ENCODE measurements at places on chromosomes 3 and 15. TPM values are rescaled to one million over a fixed set of nuclear protein-coding genes. Genes with fewer than 3 reads are reported as not detected.

DNA sequence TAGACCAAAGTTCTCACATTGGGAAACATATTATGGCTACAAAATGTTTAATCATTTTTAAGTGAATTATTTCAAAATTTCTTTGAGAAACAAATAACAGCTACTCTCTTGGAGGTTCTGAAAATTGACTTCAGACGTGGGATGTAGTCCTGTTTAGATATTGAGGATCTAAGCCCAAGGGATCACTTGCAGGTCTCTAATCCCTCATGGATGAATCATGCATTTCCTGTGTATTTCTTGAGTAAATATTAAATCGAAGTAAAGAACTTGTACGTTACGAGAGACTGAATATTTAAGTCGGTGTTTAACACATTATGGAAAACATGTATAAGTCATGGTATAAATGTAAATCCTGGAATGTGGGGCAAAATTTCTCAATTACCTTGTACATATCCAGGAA is 119.8 kb downstream of the EPHA3 start:
- DNase-seq: no peak

DNA sequence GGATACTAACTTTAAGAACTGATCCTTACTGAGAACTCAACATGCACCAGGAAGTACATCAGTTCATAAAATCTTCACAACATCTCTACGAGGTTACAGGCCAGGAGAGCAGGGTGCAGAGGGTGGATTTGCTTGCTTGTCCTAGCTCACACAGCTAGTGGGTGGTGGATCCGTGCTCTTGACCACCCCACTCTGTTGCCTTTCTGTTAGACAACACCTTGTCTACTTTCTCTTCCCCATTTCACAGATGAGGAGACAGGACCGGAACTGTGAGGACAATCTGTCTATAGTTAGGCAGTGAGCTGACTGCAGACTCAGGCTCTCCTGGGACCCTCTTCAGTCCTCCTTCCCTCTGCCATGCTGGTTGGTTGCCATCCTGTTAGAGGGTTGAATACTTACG is 221.7 kb upstream of the TLE3 start:
- no peak for DNase-seq

DNA sequence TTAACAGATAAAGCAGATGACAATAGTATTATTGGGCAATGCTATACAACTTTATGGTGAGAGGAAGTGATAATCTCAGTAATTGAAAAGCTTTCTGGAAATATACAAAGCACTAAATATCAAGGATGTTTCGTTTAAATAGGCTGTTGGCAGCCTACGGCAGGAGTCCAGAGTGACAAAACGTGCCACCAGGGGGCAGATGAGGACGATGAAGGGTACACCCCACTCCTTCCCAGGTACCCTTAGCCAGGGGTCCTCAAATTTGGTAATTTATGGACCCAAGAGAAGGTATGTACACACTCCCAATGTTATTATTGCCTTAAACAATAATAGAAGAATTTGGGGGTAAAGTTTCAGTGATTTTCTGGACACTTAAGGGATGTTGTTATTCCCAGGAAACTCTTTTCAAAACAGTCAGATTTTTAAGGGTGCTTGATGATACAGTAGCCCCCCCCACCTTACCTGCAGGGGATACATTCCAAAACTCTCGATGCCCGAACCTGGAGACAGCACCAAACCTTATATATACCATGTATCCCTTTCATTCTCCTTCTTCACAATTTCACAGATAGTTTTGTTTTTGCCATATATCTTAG is 1.4 kb upstream of the MAGEL2 start:
- DNase-seq: peak; percentile 22

DNA sequence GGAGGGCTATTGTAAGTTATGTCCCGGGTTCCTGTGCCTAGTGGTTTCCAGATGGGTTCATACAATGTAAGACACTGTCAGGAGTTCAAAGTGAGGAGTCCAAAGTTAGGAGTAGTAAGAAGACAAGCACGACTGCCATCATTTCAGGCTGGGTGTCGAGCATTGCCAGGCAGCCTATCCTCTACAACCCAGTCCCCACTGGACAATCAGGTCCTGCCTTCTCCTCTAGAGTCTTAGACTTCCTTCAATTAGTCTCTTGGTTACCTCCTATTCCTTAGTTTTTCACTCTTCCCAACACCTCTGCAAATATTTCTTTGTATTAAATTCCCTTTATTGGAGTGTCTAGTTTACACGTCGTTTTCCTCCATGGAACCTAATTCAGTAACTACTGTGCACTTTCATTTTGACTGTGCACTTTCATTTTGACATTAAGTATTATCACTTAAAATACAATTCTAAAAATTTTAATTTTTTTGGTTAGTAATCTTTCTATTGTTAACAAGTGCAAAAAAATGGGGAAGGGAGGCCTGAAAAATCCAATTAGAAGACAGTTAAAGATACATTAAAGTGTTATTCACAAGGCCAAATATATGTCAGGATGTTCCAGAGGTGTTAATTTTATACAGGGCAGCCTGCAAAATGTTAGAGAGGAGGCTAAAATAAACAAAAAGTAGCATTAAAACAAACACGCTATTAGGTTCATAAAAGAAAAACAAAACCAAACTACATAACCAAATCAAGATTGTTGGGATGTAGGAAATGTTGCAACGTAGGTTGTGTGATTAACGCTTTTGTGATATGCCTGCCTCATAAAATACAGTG is 155.3 kb downstream of the TBL1XR1 start:
- DNase-seq: no peak

DNA sequence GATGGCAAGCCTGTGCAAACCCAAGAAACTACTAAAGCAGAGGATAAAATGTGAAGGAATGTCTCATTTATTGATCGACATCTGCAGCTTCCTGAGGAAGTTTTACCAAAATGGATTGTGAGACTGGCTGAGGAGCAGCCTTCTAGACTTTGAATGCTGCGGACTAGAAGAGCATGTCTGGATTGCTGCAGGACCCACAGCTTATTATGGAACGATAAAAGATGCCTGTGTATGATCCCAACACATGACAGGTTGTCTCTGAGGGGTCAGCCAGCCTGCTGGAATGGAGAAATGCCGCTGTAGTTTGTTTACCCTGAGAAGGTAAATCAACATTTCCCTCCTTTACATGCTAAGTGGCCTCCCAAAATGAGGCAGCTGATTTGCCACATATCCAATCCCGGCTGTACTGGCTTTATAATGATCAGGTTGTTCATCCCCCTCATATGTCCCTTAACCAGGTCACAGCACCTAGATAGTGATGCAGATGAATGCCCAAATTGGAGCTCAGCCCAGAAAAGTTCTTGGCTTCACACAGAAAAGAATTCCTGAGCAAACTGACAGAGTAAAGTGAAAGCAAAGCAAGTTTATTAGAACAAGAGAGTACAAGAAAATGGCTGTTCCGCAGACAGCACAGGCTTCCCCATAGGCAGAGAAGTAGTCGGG is 63.9 kb downstream of the IL12A start:
- peak; percentile 6 for DNase-seq

The TRPC1 gene
- 2.3 TPM for total RNA-seq

GRCh38 chr3:69409011-69409410 is 23.1 kb upstream of the FRMD4B start:
- no peak for DNase-seq

DNA sequence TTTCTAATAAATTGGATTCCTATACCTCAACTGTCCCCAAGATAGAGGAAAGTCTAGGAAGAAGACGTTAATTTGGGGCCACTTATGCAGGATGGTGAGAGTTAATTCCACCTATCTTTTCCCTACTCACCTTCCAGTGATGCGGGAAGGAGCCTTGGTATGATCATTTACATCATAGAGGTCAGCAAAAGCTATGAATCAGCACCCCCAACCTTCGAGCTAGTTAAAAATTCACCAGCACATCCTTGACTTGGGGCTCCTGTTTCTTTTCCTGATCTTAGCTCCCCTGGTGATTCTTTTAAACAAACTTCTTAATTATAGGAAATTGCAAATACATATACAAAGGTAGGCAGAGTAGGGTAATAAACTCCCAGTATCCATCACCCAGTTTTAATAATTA is 366.6 kb downstream of the SOX2 start:
- no peak for DNase-seq

DNA sequence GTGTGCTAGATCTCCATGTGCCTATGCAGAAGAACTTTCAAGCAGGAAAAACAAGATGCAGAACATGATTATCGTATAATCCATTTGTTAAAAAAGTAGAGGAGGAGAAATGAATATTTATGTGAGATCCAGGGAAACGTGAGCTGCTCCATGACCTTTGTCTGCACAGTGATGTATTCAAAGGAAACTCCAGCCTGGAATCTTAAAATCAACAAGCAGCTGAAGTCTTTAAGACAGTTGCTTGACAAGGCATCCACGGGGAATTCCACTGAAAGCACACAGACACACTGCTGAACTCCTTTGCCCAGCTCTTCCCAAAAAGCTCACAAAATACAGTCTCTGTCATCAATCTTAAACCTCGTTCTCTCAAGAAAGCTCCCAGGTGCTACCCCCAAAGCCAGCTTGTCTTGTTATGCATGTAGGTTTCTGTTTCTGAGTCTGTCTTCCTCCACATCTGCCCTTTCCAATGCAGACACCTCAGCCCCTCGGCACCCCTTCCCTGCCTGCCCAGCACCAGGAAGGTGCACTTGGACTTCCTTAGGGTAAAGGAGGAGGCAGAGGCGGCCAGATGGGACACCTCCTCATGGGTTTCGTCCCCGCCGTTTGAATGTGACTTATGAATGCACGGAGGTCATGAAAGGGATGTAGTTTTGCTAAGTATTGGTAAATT is 28.7 kb downstream of the LRRK1 start:
- DNase-seq: no peak

DNA sequence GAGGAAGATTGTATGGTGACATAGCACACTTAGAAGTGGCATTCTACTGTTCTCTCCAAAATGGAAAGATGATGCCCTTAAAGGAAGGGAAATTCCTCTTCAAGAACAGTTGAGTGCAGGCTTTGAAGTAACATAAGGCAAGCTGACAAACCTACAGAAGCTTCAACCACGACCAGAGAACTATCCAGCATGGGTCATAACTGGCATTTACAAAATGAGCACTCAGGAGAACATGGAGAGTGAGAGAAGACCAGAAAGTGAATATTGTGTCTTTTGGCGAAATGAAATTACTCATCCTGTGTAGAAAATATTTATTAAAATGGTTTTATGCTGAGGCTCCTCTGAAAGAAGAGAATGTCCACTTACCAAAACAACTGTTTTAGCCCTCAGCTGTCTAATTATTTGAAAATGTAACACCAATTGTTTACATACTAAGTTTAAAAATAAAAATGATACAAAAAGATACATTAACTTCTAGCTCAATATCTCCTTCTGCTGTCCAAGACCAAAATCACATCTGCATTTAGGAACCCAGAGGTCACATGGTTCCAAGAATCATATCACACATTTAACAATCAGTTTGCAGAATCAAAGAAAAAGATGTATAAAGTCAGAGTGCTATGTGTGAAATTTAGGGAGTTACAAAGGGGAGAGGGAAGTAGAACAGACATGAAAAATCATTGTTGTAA is 216.9 kb downstream of the ATP8B4 start:
- no peak for DNase-seq

The CLDN18 gene
- not detected for total RNA-seq

The CPN2 gene
- total RNA-seq: not detected

- no peak for DNase-seq
Measured at GRCh38 chr15:84938726-84939125, 42.9 kb upstream of the PDE8A start.

DNA sequence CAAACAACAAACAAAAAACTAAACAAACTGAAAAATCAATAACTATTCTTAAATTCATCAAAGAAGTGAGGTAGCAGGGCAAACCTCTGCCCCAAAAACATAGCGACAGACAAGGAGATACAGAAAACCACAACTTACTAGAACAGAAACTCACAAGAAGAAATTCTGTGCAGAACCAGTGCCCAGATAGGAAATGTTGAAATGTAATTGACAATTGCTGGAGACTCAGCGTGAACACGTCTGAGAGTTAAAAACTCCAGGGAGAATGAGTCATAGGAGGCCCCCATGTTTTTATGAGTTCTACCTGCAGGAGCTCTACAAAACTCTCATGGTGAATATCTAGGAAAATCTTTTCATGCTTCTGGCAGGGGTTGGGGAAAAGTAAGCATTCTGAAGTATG is 95.5 kb upstream of the SETMAR start:
- no peak for DNase-seq

The TMEM108 gene
- 0.79 TPM for total RNA-seq

The ZNF620 gene
- total RNA-seq: 0.10 TPM

The ZNF609 gene
- 7.1 TPM for total RNA-seq

DNA sequence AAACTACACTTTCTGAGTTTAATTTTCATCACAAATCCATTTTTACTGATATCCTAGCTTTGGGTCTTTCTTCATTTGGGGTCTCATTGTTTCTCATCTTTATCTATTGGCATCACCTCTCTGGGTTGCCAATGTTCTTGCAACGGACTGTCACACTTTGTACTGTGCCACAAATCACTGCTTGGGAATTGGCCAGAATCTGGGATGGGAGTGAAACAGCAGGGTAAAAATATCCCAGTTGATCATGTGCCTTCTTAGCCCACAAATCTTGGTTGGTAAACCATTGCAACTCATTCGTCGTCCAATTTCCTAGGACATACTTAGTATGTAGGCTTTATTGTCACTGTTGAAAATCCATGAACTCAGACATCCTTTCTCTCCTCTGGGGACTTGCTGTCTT is 698.5 kb downstream of the OTOL1 start:
- DNase-seq: no peak

GRCh38 chr3:37556789-37557301 is 304.8 kb upstream of the CTDSPL start:
- no peak for DNase-seq

- DNase-seq: peak; percentile 35
Measured at GRCh38 chr3:4656059-4656458, 162.9 kb downstream of the ITPR1 start.

Data from MG63 (cell line).